WTC11 (cell line): ENCODE measurements at places on chromosomes 12 and 14. TPM values are rescaled to one million over a fixed set of nuclear protein-coding genes. Genes with fewer than 3 reads are reported as not detected.

- DNase-seq = peak; percentile 62
These were observed 22.8 kb upstream of the USP44 start for GRCh38 chr12:95573951-95574576.

- no peak for DNase-seq
These were observed 2.1 kb upstream of the SLC2A13 start for GRCh38 chr12:40107803-40108620.

DNA sequence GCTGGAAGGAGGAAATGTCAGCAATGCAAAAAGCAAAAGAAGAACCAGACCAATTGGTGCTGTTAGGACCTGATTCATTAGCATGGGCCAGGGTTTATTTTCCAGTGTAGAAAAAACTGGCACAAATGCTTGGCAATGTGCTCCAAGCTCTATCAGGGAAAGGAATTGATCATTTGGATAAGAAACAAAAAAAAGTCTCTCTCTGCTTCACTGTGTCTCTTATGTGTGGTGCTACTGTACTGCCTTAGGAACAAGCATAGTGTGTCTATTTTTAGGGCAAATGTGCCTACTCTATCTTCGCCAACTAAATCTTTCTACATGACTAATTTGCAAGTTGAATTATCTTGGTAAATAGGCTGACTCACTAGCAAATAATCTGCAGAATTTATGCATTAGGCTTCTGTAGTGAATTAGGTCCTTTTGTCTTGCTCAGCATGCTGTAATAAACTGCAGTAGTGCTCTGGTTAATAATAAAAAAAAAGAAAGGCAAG, 236.7 kb downstream of the MDGA2 start:
- DNase-seq = no peak

GRCh38 chr12:49537231-49537751, 1.5 kb upstream of the KCNH3 start:
- DNase-seq = no peak

GRCh38 chr12:89105243-89105642, 247.1 kb downstream of the DUSP6 start:
- no peak for DNase-seq

DNA sequence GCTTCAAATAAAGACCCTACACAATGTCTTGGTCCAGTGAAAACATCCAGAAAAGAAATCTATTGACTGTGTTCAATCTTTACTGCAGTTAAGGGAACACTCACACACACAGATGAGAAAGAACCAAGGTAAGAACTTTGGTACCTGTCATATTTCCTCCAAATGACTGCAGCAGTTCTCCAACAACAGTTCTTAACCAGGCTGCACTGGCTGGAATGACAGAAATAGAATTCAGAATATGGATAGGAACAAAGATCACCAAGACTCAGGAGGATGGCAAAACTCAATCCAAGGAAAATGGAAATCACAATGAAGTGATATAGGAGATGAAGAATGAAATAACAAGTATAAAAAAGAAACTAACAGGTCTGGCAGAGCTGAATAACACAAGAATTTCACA, 36.6 kb downstream of the ADAM20 start:
- no peak for DNase-seq

DNA sequence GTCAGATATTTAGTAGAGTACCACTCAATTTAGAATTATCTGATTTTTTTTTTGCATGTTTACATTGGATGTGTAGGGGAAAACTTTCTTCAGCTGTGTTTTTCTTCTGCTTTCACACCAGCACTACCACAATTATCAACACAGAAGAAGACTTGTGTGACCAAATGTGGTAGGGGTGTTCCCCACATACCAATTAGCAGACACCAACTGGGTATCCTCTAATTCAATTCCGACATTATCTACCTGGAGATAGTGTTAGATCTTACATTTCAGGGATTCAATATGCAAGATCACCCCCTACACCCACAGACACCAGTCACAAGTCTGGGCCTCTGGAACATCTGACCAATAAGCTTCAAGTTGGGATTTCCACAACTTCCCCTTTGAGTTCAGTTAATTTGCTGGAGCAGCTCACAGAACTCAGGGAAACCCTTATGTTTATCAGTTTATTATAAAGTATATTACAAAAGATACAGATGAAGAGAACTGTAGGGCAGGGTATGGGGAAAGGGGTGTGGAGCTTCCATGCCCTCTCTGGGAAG, 4.1 kb upstream of the KLRG1 start:
- DNase-seq = no peak

- peak; percentile 22 for DNase-seq
These were observed 524 bp downstream of the KMT5A start for GRCh38 chr12:123384318-123384993.

GRCh38 chr12:92002673-92003382, 142.8 kb downstream of the BTG1 start:
- DNase-seq = no peak

DNA sequence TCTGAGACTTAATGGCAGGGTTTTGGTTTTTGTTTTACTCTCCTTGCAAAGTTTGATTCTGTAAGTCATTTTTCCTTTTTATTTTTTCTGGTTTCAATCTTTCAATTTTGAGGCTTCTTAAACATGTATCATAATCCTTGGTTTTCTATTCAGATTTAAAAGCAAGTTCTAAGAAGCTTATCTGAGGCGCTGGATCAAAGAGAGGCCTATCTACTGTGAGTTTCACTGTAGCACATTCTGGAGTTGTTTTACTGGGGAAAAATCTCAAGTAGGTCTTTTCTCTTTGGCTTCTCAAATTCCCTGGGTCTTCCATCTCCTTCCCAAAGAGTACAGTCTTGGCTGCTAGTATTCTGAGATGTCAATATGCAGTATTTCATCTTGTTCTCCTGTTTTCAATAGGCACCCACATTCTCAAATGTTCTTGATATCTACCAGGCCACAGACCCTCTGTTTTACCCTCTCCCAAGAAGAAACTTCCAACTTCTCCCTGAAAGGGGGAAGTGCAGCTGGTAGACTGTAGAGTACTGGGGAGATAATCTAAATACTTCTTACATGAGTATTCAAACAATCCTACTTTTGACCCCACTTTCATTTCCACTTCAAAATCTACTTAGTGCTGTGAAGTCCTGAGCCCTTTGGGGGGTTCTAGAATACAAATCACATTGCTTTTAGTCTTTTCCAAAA, 10.9 kb upstream of the CATSPERB start:
- DNase-seq = no peak

DNA sequence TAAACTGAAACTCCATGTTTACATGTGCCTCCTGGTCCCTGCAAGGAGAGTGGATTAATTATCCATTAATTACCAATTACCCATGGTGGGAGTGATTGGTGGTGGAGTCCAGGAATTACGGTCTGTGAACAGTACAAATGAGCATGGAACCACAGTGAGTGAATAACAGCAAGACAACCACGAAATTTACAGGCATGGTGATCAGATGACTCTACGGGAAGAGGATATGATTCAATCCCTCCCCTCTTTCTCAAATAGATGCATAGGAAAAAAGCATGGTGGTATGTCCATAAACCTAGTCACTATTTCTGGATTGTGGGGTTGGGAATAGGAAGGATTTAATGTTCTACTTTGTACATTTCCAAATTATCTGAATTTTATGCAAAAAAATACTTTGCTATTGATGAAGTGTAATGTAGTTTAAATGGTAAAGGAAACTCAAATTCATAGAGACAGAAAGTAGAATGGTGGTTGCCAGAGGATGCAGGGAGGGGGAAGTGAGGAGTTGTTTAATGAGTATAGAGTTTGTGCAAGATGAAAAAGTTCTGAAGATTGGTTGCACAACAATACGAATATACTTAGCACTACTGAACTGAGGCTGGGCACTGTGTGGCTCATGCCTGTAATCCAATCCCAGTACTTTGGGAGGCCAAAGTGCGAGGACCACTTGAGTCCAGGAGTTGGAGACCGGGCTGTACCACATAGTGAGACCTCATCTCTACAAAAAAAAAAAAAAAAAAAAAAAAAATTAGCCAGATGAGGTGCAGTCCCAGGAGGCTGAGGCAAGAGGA, 41.2 kb upstream of the C12orf75 start:
- no peak for DNase-seq

DNA sequence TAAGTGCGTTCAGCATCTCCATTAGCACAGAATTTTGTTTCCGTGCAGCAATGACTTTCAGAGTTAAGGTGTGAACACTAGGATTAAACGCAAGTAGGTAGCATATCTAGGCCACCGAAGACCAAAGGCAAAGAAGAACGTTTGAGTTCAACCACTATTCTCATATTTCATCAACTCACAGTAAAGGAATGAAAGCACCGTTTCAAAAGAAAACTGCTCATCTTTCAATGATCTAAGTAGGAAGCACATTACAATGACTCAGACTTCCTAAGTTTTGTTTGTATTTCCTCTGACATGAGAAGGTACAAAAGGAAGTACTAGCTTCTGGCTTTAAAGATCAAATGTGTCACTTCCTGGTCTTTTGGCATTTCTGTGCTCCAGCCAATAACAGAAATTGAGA, 57.6 kb downstream of the ACADS start:
- DNase-seq = no peak

DNA sequence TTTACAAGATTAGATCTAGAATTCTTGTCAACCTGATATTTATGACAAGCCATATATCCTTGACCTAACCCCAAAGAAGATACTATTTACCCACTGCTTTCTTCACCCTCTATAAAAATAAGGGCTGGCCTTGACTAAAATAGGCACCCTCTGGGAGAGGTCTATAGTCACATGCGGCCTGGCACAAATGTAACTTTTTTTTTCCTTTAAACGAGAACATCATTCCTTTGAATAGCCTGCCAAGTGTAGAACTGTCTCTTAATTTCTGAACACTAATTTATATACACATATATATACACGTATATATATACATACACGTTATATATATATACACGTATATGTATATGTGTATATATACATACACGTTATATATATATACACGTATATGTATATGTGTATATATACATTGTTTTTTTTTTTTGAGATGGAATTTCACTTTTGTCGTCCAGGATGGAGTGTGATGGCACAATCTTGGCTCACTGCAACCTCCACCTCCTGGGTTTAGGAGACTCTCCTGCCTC, 18.6 kb downstream of the PPTC7 start:
- no peak for DNase-seq

- no peak for DNase-seq
These were observed 83.8 kb downstream of the PTPRB start for GRCh38 chr12:70553391-70553859.

DNA sequence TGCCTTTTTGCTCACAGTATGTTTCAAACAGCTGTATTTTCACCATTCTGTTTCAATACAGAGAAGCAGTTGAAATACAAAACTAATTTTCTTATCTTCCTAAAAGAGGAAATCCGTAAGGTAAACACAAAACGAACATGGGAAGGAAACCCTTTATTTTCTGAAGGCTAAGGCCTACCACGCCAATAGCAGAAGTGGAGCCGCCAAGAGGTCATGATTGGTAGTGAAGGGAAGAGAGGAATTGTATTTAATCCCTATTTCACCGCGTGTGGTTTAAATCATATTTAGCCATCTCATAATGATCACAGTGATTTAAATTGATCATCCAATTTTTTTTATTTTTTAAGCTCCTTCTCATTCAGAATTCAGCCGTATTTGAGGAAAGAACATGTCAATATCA, 398.2 kb downstream of the PRKD1 start:
- DNase-seq = no peak

Gene RBP5
- total RNA-seq = 4.1 to 5.4 TPM (median 4.7 TPM) in 3 replicates

Gene CACNA2D4
- 0.04 to 0.46 TPM (median 0.25 TPM) in 3 replicates for total RNA-seq

Gene ADAMTS20
- total RNA-seq = 6.0 to 7.4 TPM (median 7.2 TPM) in 3 replicates

Gene RIPK3
- total RNA-seq = 0.37 to 1.2 TPM (median 0.83 TPM) in 3 replicates

Gene MFAP5
- total RNA-seq = 0.69 to 0.96 TPM in 2 of 3 replicates, not detected in the other

Gene RPS6KL1
- 10.6 to 12.6 TPM (median 12.2 TPM) in 3 replicates for total RNA-seq
